ENCODE measurements at places on chromosomes 7 and 10.

- peak; percentile 75 for DNase-seq
Measured at GRCh38 chr10:59536167-59537014, 173.3 kb downstream of the SLC16A9 start.

DNA sequence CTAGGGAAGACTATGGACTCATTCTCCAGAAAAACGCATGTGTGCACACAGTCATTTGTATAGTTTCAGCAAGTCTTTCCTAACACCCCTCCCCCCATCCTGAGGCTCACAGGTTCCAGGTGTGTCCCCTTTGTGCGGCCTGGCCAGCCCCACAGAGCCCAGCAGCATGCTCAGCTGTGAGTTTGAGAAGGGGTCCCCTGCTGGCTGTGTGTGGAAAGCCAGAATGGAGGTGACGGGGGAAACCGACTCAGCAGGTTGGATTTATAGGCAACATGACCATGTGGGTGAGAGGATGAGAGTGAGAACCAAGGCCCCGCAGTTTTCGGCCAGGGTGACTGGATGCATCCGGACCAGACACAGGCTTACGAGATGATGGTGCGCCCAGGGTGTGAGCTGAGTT, 9.9 kb downstream of the PTPRE start:
- DNase-seq: no peak

- DNase-seq: no peak
Measured at GRCh38 chr10:98402478-98402877, 12.5 kb downstream of the PYROXD2 start.

DNA sequence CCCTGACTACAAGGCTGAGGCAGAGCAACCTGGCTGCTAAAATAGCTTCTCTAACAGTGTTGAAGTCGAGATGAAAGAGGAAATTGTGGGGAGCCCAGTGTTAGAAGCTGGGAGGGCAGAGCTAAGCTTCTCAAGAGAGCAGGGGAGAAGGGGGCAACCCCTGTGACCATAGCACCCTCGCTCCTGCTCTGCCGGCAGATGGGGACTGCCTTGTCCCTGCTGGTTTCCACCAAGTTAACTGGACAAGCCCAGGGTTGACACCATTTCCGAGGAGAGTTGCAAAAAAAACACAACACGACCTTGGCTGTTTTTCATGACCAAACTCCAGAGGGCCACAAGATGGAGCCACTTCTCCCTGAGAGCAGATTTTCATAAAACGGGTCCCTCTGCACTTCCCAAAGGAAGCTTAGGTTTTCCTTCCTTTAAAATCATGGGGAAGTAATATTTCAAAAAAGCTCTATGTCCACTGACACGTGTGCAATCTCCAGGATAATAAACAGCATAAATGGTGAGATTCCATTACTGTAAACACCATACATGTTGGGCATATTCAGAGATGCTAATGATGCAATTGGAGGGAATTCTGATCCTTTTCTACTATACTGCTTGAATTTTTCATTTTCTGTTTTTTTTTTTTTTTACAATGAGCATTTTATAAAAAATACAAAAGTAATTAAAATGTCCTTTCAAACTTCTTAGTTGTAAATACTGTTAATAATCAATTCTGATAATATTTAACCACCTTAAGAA, 140.4 kb downstream of the PIP4K2A start:
- no peak for DNase-seq

DNA sequence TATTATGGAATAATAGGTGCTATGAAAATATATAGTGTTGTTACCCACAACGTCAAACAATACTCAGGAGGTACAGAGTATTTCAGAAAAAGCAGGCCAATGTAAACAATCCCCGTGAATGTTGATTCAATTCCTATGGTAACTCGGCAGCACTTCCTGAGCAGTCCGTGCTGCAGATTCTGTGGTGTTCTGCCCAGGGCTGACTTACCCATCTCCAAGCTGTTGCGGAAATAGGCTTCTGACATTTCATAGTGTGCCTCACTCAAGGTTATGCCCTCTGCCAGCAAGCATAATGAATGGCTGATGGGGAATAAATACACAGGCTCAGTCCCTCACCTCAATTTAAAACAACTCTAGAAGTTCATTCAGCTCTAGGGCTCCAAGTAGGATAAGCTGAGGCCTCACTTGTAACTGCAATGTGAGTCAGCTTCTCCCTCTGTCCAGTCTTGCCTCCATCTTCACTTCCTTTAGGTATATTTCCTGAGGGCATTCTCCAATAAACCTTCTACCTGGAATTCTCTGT, 177.6 kb downstream of the GNAI1 start:
- DNase-seq: peak; percentile 84

DNA sequence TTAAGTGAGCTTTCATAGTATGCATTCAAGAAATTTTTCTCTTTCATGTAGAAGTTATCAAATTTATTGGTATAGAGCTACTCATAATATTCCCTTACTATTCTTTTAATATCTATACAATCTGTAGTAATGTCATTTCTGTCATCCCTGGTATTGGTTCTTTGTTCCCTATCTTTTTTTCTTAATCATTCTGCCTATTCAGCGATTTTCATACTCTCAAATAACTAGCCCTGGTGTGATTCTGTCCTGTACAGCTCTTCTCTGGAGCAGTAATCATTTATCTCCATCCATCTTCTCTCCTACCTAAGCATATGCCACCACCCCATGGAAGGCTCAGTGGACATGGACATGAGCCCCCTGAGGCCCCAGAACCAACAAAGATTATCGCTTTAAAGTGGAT, 213.2 kb upstream of the NEBL start:
- DNase-seq: no peak

DNA sequence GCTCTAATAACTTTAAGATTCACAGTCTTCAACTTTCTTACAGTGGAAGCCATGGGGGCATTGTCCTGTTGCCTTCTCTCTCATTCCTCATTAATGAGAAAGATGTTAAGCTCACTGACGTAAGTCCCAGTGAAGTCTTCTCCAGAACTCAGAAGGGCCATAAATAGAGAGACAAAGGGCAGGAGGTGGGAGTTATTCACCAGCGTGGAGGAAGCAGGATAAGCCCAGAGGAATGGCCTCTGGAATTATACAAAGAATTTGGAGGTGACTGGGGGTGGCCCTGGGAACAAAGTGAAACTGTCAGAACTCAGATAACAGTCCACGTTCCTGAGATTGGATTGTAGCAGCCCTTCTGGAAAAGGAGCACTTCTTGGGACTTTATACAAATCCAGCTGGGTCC, 52.4 kb downstream of the SORBS1 start:
- no peak for DNase-seq

DNA sequence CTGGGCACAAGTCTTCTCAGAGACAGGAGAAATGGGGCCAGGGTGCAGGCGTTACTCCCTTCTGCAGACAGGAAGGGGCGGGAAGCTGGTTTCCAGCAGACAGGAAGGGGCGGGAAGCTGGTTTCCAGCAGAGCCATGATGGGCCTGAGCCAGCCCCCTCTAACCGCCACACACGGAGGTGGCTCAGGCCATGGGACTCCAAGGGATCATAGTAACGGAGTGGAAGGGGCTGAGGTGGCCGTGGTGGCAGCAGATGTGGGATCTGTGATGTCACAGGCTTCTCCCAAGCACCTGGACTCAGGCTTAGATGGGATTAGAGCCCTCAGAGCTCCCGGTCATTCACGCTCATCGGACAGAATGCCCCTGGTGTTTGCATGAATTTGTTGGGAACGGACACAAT, 177.8 kb downstream of the USP6NL start:
- DNase-seq: no peak

DNA sequence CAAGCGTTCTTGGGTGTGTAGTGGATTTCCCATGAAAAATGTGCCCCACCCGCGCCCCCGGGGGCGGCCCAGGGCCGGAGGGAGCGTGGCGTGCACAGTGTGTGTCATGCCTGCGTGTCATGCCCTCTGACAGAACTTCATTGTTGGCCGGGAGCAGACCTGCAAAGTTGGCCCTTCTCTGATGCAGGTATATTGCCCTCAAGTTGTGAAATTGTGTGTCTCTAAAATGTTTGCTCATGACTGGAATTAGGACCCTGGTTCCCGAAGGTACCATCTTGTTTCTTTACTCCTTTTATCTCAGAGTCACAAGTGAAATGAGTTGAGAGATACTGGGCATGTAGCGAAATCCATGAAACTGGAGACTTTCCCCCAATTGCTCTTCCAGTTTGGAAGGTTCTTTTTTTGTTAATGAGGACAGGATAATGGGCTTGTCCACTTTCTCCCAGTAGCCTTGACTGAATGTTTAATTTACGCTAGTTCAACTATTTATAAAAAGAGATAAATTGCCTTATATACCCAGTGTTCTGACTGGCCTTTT, 26.2 kb downstream of the ADK start:
- no peak for DNase-seq

GRCh38 chr7:21412410-21412851, 15.5 kb upstream of the SP4 start:
- no peak for DNase-seq

GRCh38 chr7:159038066-159038465, 106.6 kb downstream of the VIPR2 start:
- DNase-seq: no peak

- DNase-seq: no peak
Measured at GRCh38 chr7:120169996-120170783, 102.8 kb upstream of the KCND2 start.

- no peak for DNase-seq
Measured at GRCh38 chr7:25356534-25357151, 128.4 kb upstream of the NPVF start.

- peak; percentile 7 for DNase-seq
Measured at GRCh38 chr7:105149827-105150226, 135.8 kb downstream of the KMT2E start.

DNA sequence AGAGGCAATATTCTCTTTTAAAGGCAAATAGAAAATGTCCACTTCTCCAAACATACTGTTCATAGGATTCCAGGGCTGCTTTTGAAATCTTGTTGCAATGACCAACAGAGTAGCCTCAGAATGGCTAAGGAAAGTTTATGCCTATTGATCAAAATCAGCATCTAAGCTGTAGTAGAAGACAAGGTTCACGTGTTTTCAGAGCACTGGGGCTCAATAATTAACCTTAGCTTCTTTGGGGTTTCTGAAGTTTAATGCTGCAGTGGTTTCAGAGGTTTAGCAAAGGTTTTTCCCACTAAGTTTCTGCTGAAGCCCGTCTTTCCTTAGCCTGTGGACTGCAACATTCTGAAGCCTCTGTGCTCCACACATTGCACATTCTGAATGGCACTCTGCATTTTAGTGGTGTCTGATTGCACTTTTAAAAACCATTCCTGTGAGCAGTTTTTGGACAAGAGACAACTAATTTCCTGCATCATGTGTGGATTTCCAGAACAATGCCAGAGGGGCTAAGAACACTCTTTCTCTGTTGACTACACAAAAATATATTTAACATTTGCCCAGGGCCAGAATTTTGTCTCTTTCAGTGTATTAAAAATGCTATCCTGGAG, 342.5 kb downstream of the PTEN start:
- DNase-seq: no peak

DNA sequence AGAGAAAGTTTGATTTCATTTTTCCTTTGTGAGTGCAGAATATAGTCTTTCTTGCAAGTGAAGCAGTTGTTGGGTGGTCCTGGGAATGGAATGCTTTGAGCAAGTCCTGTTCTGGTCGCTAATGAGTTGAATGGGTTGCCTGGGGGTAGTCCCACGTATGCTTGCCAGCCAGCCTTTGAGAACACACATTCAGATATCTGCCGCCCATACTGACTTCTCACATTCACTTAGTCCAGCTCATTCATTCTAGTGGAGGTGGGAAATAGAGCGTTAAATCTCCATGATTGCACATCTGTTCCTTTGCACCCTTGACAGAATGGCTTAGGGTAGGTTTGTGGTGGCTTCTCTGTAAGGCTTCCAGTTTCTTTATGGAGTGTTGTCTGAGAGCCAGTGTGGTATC, 256.6 kb downstream of the SORCS3 start:
- DNase-seq: no peak

GRCh38 chr7:44889086-44889781, 3.9 kb upstream of the PURB start:
- DNase-seq: no peak

GRCh38 chr10:2978111-2978510, 89.2 kb upstream of the PFKP start:
- no peak for DNase-seq

- DNase-seq: no peak
Measured at GRCh38 chr7:104267701-104268368, 60.0 kb upstream of the ORC5 start.

GRCh38 chr10:112816033-112816430, 134.0 kb upstream of the TCF7L2 start:
- no peak for DNase-seq

GRCh38 chr7:80478683-80479082, 33.2 kb downstream of the GNAT3 start:
- no peak for DNase-seq

DNA sequence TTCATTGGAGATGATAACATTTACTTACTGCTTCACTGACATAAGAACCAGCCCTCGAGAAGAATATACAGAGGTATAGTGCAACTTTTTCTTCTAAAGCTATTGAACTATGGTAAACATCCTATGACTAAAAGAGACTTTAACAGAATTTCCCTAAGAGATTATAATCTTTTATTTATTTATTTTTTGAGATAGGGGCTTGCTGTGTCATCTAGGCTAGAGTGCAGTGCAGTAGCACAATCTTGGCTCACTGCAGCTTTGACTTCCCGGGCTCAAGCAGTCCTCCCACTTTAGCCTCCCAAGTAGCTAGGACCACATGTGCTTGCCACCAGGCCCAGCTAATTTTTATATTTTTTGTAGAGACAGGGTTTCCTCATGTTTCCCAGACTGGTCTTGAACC, 258.5 kb upstream of the FERD3L start:
- DNase-seq: no peak

GRCh38 chr7:100879685-100880261, 4.9 kb downstream of the SRRT start:
- DNase-seq: no peak

DNA sequence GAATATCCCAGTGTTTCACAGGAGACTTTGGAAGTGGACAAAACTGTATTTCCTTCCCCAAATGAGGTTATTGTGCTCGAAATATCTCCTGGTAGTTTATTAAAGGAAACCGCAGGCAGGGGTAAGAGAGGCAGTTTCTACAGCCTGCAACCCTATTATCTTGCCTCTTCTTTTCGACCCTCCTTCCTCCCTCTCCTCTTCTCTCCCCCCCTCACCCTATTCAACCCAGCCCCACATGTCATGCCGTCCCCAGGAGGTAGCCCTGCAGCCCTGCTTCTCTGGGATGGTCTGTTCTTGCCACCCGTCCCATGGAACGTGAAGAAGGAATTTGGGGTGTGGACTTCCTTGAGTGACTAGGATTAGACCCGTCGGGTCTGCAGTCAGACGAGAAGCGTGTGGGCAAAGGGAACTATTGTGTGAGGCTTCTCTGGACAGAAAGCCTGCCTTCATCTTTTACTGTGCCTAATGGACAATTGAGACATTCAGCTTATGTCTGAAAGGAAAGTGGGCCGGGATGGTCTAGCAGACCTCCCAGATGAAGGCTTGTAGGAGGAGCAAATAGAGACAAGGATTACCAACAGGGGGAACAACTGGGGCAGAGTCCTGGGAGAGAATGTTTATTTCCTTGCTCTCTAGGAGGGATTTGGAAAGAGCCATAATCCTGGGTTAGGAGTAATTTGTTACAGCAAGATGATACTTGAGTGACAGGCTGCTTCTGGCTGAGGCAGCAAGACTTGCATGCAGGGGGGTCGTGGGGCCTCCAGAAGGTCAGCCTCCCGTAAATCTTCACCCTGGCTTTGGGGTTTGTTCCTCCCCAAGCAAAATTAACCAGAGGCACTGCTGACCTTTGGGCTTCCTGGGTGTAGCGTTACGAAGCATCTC, 77.8 kb downstream of the TCF7L2 start:
- DNase-seq: no peak

Data from HFF-Myc (cell line).